ENCODE measurements at places on chromosomes 3 and 15.
A peak's percentile ranks its signal among the peaks of the same experiment; 100 is the strongest.

DNA sequence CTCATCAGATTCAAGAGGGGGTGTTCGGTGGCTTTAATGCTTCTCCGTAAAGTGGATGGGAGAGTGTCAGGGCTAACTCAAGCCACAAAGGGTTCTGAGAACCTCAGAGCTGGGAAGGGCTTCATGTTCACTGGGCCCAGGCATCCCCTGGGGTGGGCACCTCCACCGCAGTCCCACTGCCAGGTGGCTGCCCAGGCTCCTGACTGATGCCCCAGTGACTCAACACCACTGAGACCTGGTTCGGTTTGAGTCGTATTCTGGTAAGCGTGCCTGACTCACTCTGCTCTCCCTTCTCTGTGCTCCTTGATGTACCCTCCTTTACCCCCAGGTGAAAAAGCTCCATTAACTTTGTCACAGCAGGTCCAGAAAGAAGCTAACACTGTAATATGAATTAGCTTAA lies 304.6 kb downstream of the RPLP1 start:
- DNase-seq, result no peak

DNA sequence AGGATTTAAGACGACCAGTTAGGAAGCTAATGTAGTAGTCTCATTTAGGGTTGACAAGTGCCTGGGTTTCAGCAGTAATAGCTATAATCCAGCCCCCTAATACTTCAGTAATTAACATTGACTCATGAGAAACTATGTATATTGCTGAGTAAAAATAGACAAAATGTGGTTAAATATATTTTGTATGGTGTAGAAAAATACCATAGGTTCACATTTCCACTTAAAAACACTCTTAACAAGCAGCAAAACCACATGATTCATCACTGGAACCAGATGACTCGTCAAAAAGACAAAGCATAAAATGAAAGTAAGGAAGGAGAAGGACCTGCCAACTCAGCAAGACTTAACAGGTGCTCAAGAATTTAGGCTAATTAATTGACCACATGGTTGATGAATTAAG lies 288.9 kb downstream of the EFHB start:
- no peak for DNase-seq

DNA sequence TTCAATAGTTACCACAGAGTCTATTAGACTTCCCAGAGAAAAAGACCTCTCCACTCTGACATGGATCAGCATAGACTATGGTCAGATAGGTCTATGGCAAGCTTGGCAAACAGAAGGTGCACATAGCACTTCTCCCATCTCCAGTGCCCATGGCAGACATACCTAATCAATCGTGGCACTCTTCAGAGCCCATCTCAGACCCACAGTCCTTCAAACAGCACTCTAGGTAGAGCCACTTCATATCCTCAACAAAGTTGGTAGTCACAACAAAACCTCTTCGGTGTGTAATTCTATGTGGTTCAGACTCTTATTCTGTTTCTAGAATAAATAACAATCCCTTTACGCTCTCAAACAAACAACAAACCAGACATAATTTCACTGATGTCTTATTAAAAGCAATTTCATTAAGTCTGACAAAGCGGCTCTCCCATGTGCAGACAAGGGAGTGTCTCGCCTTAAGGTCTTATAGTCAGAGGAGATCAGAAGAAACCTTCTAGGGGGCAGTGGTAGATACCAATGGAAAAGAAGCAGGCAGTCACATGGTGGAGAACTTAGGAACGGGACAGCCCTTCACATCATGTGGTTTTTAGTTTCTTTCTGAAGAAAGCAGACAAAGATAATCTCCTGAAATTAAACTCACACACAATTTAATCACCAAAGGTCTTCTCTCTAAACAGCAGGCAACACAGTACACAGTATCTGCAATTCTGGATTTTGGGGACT lies 483.4 kb downstream of the FOXP1 start:
- no peak for DNase-seq

- DNase-seq, result peak; percentile 80
These were observed 1.1 kb upstream of the IGF1R start for GRCh38 chr15:98647026-98647773.

GRCh38 chr15:75809986-75810750 lies 33.1 kb upstream of the UBE2Q2 start:
- DNase-seq, result no peak

GRCh38 chr3:12440927-12441714 lies 43.2 kb upstream of the TSEN2 start:
- no peak for DNase-seq

DNA sequence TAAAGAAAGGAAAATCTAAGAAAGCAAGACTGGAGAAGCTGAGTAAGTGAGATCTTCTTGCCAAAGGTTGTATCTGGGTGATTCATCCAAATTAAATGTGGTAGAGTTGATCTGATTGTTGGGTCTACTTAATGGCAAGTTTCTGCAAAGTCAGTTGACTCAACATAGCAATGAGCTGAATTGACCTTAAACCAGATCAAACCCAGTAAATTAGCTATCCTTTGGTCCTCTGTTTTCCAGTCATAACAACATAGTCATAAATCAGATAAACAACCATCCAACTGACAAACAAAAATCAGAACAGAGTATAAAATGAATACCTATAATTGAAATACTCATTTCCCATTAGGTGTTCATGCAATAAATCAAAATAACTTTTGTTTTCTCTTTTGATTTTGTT lies 142.6 kb upstream of the CFAP20DC start:
- no peak for DNase-seq

DNA sequence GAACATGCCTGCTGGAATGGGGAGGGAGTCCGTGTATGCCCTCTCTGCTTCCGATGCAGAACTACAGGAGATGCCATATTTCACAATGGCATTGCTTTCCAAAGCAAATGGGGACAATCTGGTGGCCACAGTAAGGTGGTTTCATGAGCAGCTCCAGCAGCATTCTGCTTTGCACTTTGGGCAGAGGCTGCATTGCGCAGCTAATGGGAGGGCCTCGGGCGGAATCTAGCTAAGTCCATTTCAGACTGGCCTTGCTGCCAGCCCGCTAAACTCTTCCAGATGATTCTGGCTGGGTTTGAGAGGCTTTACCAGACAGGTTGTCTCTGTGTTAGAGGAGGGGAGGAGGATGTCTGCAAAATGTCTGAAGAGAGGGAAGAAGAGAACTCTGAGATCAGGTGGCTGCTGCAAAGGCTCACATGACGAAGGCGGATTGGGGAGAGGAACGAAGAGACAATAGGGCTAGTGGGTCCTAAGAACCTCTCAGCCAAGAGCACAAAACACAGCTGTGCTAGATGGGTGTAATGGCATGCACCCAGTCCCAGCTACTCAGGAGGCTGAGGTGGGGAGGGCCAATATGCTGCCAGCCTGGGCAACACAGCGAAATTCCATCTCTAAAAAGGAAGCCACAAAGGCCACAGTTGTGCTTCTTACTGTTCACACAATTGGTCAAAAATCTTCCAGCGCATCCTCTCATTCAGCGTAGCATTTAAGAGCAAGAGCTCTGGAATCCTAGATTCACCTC lies 63.7 kb downstream of the BDH1 start:
- no peak for DNase-seq

GRCh38 chr15:90592131-90592881 lies 62.6 kb downstream of the CRTC3 start:
- no peak for DNase-seq

DNA sequence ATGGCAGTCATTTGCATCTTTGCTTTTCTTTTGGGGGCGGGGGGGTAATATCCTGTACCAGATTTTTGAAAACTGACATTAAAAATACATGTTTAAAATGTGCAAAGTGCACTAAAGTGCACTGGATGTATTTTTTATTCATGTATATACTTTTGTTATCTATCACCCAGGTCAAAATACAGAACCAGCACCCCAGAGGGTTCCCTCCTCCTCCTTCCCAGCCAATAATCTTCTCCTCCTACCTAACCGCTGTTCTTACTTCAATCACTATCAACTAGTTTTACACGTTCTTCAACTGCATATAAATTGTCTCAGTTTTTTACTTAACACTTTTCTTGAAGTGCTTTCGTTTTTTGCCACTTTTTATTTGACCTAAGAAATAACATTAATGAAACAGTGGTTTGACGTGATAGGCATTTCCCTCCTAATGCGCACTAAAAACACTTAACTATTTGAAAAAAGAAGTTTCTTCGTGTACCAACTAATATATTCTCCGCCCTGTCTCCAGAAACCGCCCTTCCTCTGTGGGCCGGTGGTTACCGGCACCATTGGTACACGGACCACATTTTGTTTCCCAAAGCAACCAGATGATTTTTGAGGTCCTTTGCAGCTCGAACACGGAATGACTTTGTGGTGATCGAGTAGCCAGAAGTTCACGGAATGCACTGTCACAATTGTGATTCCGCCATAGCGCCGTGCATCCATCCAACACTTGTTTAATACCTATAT lies 836 bp upstream of the AKAP13 start:
- no peak for DNase-seq

- no peak for DNase-seq
These were observed 459.5 kb downstream of the DIPK2A start for GRCh38 chr3:144431134-144431533.

DNA sequence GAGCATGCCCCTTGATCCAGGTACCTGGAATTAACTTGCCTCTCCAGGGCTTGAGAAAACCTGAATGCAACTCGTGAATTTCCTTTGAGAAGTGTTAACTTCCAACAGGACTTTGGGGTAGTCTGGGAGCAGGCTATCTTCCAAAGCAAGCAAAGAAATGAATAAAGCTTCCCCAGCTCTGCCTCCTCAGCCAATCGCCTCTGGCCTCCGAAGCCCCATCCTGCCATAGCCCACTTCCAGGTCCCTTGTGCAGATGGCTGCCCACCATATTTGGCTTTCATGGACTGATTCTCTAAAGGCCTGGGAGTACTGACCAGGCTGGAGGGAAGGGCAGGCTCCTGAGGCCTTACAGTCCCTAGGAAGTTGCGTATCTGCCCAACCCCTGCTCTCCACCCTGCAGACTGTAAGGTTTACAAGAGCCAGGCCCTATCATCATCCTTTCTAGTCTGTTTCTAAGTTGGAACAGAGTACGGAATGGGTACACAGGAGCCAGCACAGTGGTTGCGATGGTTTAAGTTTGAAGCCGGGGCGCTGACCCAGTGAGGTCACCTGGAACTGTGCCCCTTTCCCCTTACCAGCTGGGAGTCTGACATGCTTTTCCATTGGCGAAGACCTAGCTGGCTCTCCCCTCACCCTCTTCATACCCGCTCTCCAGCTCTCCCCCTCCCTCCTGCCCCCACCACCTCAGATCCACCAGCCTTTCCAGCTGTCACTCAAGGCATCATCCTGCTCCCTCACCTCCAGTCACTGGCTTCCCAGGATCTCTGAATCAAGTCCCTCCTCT lies 1.1 kb upstream of the PML start:
- no peak for DNase-seq

GRCh38 chr3:13347390-13347950 lies 72.7 kb downstream of the NUP210 start:
- no peak for DNase-seq

DNA sequence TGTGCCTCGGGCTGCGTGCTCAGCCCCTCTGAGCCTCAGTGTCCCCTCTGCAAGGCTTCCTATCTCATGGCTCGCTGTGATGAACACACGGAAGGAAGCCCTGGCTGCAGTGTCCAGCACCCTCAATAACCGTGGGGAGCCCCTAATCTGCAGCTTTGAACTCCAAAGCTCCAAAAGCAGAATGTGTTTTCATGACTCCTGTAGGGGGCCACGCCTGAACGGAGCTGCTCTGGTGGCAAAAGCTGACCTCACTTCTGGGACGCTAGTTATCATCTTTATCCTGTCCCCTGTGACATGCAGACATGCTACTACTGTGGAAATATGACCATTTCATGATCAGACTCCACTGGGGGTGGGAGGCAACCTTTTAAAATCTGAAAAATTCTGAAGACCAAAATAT lies 98.8 kb downstream of the SEC22A start:
- no peak for DNase-seq

GRCh38 chr3:5051772-5052171 lies 70.3 kb upstream of the ARL8B start:
- no peak for DNase-seq

- no peak for DNase-seq
These were observed 424.1 kb downstream of the FGF12 start for GRCh38 chr3:192303235-192303634.

Data from NCI-H187 (cell line).